ENCODE measurements at places on chromosomes 2 and 18.

DNA sequence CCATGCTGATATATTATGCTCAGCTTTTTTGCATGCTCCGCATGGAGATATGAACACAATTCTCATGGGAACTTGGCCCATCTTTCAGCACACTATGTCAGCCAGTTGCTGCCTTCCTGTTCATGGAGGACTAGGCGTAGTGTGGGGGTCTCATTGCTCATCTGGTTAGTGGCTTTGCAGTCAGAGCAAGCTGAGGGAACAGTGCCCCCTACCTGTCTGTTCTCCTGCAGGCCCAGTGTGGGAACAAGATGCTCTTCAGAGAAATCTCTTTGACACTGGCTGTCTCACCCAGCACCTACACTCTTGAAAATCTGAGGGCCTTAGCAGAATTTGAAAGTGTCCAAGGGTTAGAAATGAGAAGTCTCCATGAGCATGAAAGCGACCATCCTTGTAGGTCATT is 47.1 kb downstream of the SPTBN1 start:
- no peak for DNase-seq

- DNase-seq: no peak
Observed at GRCh38 chr2:3972377-3972776, 269.0 kb downstream of the DCDC2C start.

- DNase-seq: no peak
Observed at GRCh38 chr2:95113464-95113863, 8.1 kb downstream of the MRPS5 start.

GRCh38 chr18:58370612-58371011 is 258.3 kb downstream of the ALPK2 start:
- no peak for DNase-seq

DNA sequence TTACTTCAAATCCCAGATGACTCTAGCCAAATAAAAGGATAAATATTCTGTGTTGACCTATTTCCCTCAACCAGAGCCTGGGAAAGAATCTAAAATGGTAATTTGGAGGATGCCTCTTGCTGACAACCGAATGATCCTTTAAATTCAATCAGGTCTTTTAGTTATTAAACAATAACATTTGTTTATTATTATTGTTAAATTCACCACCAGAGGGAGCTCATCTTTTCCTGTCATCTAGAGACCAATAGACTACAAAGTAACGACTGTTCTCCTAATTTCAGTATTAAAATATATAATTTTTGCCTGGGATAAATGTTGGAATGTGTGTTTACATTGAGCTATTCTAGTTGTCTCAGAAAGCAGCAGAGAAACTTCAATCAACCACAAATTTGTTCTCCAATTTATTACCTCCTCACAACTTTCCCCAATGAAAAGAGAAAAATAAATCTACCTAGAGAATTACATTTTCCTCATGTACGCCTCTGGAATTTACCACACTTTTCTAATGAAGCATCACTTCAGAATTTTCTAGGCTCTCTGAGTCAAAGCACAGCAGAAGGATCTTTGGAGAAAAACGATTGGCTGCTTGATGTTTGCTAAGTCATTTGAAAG is 142.7 kb downstream of the SCG2 start:
- peak; percentile 32 for DNase-seq

DNA sequence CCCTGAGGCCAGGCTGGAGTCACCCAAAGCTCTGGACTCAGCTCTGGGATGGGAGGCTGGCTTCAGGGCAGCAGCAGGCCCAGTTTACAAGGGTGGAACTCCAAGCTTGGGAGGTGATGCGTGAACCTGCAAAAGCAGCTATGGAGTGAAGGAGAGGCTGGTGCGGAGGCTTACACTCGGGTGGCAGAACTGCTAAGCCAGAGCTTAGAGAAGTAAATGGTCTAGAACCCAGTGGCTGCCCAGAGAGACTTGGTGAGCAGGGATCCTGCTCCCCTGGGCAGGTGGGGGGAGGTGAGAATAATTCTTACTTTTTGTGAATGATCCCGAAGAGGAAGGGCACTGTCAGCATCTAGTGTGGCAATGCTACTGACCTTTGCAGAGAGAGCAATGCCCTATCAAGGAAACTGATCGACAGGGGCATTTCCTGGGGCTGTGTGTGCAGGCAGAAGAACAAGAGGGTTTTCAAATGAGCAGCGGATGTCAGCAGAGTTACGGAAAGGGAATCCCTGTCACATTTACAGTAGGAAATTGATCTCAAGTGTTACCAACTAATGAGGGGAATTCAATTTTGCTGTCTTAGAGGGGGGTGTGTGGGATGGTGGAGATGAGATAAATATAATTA is 80.4 kb downstream of the TGFA start:
- no peak for DNase-seq

DNA sequence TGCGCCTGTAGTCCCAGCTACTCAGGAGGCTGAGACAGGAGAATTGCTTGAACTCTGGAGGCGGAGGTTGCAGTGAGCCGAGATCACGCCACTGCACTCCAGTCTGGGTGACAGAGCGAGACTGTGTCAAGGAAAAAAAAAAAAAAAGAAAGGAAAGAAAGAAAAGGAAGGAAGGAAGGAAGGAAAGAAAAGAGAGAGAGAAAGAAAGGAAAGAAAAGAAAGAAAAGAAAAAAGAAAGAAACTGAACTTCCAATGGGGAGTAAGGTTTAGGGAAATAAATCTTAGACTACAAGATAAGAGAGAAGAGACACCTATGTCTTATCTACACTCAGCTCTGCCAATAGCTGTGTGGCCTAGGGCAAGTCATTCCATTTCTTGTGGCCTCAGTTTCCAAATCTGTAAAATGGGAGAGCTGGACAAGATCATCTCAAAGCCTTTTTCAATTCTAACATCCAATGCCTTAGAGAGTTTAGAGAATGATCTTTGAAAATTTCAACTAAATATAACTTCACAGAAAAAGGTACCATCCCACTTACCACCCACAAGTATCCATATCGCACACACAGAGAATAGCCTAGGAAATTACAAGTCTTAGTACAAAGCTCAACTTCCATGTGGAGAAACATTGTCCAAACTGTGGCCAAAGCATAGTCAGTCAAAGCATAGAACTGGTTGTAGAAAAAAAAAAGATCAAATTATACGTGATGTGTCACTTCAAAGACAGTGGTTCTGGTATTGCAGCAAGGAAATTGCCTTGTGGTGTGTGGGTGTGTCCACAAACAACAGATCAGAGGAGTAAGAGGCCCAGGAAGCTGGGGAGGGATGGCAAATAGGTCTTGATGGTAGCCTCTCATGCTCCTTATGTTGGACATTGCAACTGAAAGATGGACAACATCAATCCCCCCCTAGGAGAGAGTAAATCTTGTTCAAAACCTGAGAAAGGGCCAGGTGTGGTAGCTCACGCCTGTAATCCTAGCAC is 42.4 kb downstream of the SLC14A2 start:
- DNase-seq: no peak

DNA sequence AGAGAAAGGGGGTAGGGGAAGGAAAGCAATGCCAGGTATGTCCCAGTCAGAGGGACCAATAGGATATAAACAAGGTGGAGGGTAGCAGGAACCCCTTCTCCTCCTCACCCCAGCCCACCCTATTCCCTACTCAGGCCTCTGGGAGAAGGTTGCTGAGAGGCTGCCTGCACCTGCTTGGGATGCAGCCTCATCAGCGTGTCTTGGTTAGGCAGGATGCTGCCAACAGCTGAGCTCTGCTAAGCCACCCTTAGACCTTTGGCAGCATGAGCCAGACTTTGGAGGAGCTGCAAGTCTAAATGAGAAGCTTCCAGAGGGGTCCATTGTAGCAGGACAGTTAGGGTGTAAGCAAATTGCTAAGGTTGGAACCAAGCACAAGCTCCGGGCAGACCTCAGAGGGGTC is 38.2 kb upstream of the CAB39 start:
- no peak for DNase-seq

DNA sequence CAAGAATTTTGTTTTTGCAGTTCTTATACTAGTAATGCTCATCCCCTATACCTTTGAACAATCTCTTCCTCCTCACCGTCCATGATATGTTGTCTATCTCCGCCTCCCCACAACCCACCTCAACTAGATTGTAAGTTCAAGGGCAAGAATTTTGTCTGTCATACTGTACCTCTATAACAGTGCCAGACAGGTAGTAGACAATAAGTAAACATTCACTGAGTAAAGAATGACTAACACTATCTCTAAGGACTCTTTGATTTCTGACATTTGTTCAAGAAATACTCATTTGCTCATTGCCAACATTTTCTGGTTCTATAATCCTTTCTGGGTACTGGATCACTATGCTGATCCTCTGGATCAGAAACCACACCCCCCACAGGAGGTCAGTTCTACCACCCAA is 82.4 kb downstream of the EXOC6B start:
- DNase-seq: no peak

GRCh38 chr18:56238576-56238975 is 399.8 kb downstream of the TXNL1 start:
- no peak for DNase-seq

DNA sequence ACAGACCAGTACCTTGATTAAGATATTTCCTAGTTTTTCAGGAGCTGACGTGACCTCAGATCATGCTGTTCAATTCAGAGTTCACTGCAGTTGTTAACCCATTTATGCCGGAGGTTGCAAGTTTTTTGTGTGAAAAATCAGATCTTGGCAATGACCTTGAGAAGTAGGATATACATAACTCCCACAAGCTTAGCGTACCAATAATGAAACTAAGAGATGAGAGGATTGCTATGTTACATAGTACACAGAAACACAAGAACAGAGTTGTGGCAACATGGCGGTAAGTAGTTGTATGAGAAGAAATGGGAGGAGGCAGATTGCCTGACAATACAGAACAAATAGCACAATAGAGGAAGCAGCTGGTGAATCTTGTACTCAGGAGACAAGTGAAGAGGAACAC is 39.1 kb downstream of the PPIG start:
- no peak for DNase-seq

- no peak for DNase-seq
Observed at GRCh38 chr2:30931841-30932407, 124.7 kb upstream of the CAPN13 start.

DNA sequence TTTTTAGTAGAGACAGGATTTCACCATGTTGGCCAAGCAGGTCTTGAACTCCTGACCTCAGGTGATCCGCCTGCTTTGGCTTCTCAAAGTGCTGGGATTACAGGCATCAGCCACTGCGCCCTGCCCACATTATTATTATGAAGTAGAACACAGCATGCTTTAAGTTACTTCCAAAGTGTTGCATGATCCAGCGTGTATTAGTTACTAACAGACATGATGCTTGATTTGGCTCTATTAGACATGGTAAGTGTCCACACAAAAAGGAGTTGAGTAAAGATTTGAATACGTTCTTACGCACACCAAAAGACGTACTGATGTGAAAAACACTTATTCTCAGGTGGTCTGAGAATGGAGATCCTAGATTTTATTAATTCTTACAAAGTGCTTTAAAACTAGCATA is 50.0 kb downstream of the SLC38A11 start:
- DNase-seq: no peak

DNA sequence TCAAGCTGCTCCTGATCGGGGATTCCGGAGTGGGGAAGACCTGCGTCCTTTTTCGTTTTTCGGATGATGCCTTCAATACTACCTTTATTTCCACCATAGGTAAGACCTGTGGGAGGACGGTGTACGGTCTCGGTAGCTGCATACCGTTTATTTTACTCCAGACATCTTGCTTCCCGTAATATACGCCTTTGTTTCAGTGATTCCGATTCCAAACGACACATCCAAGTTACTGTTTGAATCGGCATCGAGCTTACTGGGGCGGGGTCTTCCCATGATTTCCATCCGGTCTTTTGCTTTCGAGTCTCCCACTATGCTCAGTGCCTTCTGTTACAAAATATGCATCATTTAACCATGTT is 731 bp downstream of the RAB10 start:
- no peak for DNase-seq

- DNase-seq: no peak
Observed at GRCh38 chr2:17299891-17300540, 218.2 kb downstream of the RAD51AP2 start.

DNA sequence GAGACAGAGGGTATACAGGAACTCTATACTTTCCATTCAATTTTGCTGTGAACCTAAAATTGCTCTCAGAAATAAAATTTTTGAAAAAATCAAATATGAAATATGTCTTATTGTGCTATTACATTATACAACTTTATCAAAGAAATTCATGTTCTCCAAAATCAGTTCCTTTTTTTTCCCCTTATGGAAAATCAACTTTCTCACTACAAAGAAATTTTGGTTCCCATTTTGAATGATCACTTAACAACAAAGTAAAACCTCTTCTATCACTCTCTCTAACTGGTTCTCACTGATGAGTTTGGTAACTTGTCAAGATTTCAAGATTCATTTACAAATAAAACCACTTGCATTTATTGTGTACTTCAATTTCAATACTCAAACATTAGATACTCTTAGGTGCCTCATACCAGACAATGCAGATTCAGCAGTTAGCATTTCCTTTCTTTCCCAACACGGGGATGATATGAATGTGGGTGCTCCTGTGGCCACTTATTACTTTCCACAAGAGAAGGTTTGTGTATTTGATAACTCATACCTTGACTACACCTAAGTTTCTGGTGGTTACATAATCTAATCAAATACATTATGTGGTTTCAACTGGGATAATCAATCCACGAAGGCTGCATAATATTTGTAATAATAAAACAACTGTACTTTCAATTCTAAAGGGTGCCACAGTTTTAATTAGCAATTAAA is 6.4 kb downstream of the PSME4 start:
- DNase-seq: peak; percentile 36

GRCh38 chr2:195319548-195320412 is 337.2 kb upstream of the SLC39A10 start:
- DNase-seq: no peak

DNA sequence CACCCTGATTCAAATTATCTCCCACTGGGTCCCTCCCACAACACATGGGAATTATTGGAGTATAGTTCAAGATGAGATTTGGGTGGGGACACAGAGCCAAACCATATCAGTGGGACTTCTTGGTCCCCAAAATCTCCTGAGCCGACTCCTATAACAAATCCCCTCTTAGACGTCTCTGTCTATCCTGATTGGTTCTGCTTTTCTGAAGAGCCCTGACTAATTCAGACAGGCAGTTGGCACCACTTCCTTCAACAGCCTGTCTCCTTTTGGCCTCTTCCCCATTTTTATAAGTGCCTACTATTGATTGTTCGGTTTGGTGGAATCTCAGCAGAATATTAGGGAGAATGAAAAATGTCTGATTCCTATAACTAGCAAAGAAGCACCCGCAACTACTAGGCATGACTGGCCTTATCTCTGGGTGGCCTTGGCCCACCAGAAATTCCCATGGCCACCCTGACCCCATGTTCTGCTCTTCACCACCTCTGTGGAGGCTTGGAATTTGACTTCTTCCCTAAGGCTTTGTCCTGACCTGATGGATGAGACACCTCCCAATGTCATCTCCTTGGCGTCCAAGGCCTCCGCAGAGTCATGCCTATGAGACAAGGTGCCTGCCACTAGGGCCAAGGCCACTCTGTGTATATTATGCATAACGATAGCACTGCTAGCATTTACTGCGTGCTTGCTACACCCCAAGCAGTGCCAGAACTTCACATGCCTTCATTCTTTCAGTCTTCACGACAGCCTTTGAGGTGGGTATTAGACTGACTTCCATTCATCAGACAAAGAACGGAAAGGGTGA is 218.9 kb upstream of the COPS8 start:
- no peak for DNase-seq

GRCh38 chr2:10255189-10256030 is 47.3 kb upstream of the HPCAL1 start:
- DNase-seq: no peak

Data from NCI-H510A treated with DMSO at 0.1 percent for 48 hours (cell line).